ENCODE measurements at places on chromosomes 5 and 9.
A peak's percentile ranks its signal among the peaks of the same experiment; 100 is the strongest.

GRCh38 chr9:6272229-6272598, 56.0 kb upstream of the TPD52L3 start:
- peak; percentile 73 for DNase-seq

- no peak for DNase-seq
These were observed 2.0 kb upstream of the CEP72 start for GRCh38 chr5:610011-610743.

DNA sequence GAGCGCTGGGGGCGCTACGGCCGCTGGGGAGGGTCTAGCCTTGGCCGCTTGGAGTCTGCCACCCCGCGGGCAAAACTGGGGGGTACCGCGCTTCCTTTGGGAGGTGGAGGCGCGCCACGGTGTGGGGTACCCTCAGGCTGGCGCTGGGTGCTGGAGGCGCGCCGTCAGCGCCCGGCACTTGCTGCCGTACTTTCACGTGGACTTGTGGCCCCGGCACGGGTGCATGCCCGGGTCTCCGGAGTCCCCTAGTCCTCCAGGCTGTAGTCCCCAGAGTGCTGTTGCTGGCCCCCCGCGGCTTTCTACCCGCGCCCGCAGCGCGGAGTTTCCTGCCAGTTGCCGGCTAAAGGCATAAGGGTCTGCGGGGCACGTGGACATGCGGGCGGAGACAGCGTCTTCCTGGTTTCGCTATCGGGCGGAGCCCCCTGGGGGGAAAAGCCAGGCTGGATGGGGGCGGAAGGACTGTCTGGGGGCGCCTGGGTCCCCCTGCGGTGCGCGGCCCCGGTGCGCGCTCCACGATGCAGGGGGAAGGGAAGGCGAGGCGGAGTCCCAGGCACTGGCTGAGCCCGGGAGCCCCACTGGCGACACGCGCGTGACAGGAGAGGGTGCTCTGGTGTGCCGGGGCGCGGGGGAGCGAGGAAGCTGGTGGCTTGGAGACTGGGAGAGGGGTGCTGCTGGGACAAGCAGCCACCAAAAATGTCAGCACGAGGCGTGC, 666 bp downstream of the PPARGC1B start:
- DNase-seq, result no peak

- DNase-seq, result no peak
These were observed 177.8 kb upstream of the MEF2C start for GRCh38 chr5:89060768-89061167.

GRCh38 chr5:8628521-8628920, 759.6 kb downstream of the MTRR start:
- no peak for DNase-seq

GRCh38 chr9:26870292-26870691, 22.3 kb downstream of the CAAP1 start:
- no peak for DNase-seq

DNA sequence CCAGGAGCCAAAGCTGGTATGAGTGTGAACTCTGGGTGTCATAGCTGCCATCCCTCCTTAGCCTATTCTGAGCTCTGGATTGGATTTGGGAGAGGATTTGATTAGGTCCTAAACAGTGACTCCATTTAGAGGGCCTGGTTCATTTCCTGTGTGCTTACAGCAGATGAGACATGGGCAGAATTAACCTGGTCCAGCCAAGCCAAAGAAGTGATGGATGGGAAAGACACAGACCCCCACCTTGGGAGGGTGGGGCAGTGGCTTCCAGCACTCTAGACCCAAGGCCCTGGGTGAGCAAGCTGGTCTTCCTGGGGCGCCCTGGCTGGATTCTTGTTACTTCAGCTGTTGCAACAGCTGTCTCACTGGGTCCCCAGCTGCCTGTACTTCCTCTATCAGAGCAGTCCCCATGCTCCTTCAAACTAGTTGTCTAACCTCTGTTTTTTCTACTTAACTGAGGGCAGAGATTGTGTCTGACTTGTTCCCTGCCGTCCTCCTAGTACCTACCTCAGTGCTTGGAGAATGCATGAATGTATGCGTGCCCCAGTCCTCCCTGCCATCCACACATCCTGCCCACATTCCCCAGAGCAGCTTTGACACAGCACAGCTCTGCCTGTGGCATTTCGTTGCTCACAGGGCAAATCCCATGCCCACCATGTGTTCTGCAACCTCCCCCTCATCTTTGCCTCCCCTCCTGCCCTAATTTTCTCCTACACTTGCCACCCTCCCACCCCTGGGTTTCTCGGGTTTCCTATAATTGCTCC, 115.9 kb downstream of the RGS3 start:
- peak; percentile 59 for DNase-seq

- no peak for DNase-seq
These were observed 179.4 kb upstream of the SPEF2 start for GRCh38 chr5:35438288-35438687.

GRCh38 chr9:110936237-110936636, 102.0 kb downstream of the LPAR1 start:
- DNase-seq, result no peak

DNA sequence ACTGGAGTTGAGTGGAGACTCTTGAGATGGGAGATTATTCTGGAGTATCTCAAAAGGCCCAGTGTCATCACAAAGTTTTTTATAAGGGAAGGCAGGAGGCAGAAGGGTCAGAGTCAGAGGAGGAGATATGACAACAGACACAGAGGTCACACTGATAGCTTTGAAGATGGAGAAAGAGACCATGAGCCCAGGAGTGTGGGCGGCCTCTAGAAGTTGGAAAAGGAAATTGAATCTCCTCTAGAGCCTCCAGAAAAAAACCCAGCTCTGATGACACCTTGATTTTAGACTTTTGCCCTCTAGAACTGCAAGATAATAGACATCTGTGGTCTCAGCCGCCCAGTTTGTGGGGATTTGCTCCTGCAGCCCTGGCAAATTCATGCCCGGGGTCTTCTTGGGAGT, 64.8 kb upstream of the SPTLC1 start:
- DNase-seq, result no peak

DNA sequence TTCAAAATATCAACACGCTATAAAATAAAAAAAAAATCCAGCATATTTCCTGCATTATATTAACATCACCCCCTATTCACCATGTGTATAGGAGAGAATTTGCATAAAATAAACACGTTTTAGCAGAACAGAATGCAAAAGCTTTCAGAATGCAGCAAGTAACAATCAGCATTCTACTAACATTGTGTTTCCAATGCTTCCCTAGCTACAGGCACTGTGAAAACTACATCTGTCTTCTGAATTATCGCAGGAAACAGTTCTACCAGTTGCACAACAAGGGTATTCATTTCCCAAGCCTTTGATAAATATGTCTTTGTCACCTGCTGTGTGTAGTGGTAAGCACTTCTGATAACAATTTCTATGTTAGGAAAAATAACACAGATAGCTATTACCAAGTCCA, 1015.8 kb downstream of the CDH18 start:
- no peak for DNase-seq

DNA sequence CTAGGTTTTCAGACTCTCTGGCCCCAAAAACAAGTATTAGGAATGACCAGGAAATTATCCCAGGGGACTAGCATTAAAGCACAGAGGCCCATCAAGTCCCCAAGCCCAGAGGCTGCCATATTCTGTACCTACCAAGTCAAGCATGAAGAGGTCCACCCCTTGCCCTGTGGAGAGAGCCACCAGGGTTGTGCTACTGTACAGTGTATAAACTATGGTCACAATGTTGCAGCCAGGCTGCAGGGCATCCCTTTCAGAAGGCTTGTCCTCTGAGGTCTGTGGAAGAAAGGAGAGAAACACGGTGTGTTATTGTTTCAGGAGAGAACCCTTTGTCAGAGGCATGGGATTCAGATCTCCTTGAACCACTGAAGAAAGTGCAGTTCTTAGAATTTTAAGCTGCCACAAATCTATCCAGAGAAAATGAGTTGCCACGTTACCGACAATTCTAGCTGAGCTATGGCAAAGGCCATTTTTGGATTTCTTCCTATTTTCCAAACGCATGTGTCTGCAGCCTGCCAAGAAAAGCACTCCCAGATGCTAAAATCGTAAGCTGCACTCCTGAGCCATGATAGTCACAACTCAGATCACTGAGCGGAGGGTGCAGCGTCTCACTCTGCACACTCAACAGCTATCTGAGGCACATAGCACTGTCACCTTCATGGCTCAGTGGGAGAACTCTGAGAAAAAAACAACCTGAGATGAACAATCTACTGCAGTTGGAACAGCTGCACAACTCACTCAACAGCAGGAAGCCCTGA, 45.5 kb upstream of the SPATA31E1 start:
- no peak for DNase-seq

- no peak for DNase-seq
These were observed 29.2 kb downstream of the IZUMO3 start for GRCh38 chr9:24516463-24516862.

DNA sequence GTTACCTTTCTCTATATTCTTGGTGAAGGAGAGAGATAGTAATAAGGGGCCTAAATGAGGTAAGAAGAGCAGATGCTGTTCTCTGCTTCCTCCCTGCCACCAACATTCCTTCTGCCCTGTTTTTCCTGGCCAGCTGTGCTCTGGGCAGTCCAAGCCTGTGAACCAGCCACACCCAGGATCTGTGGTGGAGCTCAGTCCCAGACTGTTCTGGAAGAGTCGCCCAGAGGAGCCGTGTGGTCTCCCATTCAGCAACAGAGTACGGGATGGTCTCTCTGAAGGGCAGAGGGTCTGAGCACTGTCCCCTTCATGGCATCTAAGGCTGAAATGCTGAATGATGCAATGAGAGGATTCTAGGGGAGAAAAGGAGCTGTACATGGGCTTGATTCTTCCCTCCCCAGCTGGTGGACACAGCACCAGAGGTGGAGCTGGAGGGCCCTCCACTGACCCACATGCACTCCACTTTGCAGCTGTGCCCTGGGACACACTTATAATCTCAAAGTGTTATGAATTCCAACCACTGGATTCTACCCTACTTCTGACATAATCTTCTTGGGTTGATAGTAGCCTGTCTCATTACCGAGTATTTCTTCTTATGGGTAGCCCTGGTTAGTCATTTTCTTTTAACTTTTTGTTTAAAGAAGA, 70.8 kb upstream of the RPS23 start:
- DNase-seq, result no peak

GRCh38 chr5:139646111-139646510, 2.0 kb upstream of the CXXC5 start:
- no peak for DNase-seq

- no peak for DNase-seq
These were observed 186.0 kb downstream of the NR2F1-AS1 start for GRCh38 chr5:93395010-93395409.

DNA sequence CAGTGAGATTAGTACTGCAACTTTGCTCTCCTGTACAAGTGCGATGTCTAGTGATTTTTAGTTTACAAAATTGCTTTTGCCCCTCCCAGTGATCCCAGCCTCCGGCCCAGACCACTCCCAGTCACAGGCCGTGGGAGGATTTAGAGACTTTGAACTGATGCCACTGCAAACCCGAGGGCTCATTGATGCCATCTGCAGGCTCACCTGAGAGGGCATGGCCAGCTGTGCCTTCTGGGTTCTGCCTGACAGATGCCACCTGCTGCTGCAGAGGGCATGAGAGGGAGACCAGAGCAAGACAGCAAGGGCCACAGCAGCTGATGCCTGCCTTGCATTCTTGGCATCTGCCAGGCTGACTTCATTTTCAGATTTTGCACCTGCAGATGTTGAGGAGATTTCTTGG, 593.8 kb downstream of the CDK5RAP2 start:
- no peak for DNase-seq

GRCh38 chr9:98927724-98928123, 16.0 kb upstream of the COL15A1 start:
- DNase-seq, result no peak

DNA sequence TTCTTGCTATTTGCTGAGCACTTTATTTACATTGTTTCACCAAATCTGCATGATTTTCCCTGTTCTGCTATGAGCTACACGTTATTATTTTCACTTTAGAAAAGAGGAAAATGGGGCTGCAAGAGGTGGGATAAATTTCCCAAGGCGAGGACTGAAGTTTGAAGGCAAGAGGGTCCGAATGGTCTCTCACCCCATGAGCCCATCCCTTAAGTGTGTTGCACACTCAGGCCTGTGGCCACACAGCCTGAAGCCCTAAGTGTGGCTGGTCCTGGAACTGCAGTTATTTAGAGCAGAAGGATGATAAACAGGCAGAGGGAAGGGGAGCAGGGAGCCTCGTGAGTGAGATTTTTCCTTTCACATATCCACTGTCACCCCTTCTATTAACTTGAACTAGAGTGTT, 7.8 kb downstream of the PDE8B start:
- DNase-seq, result peak; percentile 12

- peak; percentile 67 for DNase-seq
These were observed 111.9 kb upstream of the FST start for GRCh38 chr5:53368516-53368915.
